ENCODE measurements at places on chromosomes 16 and 17.

DNA sequence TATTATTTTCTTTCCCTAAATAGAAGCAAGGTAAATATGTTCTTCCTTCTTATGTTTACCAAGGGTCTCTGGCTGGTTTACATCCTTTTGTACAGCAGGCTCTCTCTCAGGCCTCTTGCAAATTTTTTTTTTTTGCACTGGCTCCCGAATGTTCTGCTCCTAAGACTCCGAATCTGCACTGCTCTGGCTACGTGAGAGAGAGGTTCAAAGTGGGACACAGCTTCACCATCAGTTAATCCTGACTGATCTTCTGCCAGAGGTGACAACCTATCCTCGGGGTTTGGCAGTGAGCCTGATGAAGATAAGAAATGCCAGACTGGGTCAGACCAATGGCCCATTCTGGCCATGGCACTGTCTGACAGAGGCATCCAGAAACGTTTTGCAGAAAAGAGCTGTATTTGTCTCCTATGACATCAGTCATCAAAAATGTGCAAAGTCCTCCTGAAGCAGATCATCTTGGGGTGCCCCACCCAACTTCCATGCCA is 136.9 kb downstream of the GRIN2A start:
- no peak for DNase-seq

GRCh38 chr17:19003543-19004420 is 782 bp downstream of the FAM83G start:
- DNase-seq = peak; percentile 76

- no peak for DNase-seq
These were observed 264.4 kb upstream of the MON1B start for GRCh38 chr16:76926595-76926994.

GRCh38 chr17:32928586-32929535 is 908 bp downstream of the TMEM98 start:
- no peak for DNase-seq

DNA sequence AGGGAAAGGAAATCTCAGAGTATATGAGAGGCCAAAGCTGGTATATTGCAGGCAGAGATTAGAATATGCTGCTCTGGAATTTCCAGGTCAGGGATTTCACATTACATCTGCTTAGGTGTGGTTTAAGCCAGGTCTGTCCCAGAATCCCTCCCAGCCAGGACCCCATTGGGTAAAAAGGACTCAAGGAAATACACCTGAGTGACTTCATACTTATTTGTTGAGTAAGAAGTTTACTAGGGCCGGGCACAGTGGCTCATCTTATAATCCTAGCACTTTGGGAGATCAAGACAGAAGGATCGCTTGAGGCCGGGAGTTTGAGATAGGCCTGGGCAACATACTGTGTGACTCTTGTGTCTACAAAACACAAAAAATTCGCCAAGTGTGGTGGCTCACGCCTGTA is 7.2 kb downstream of the PIPOX start:
- DNase-seq = no peak

GRCh38 chr17:3691617-3692067 is 4.3 kb downstream of the P2RX5 start:
- no peak for DNase-seq

- DNase-seq = no peak
These were observed 24.1 kb downstream of the CHD9 start for GRCh38 chr16:53078765-53079485.

DNA sequence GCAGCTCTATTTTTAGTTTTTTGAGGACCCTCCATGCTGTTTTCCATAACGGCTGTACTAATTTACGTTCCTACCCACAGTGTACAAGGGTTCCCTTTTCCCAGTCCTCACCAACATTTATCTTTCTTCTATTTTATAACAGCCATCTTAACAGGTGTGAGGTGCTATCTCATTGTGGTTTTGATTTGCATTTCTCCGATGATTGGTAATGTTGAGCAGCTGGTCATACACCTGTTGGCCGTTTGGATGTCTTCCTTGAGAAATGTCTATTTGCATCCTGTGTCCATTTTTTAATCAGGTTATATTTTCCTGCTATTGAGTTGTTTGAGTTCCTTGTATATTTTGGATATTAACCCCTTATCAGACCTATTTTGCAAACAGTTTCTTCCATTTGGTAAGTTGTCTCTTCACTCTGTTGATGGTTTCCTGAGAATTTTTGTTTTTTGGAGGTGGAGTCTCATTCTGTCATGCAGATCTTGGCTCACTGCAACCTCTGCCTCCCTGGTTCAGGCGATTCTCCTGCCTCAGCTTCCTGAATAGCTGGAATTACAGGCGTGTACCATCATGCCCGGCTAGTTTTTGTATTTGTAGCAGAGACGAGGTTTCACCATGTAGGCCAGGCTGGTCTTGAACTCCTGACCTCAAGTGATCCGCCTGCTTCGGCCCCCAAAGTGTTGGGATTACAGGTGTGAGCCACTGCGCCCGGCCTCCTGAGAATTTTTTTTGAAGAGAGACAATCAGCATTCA is 279.6 kb downstream of the SNX29 start:
- DNase-seq = no peak

GRCh38 chr16:57743458-57743857 is 7.9 kb downstream of the KATNB1 start:
- DNase-seq = no peak

GRCh38 chr16:78288888-78289287 is 189.4 kb downstream of the WWOX start:
- no peak for DNase-seq

DNA sequence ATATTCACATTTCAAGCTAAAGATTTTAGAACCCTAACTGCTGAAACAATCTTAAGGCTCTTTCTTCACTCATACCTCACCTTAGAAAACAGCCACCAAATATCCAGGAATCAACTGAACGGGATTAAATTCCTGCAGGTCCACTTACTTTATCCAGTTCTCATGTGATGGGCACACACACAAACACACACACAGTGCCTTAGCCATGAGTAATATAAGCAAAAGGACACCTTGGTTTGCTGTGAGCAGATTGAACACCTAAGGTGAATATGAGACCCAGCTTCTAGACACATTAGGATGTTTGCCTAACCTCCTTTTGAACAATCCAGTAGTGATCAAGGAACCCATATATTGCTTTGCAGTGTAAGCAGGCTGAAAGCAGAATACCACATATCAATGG is 81.5 kb downstream of the TUBD1 start:
- no peak for DNase-seq

- no peak for DNase-seq
These were observed 8.1 kb downstream of the BTBD17 start for GRCh38 chr17:74353446-74354060.

All from GM13976 (cell line).